Panc1 (cell line): ENCODE measurements at places on chromosomes 1 and 21. TPM values are rescaled to one million over a fixed set of nuclear protein-coding genes. Genes with fewer than 3 reads are reported as not detected.

GLIS1 gene
- 0.28 TPM for total RNA-seq

TSPEAR gene
- not detected for total RNA-seq

CLDN17 gene
- not detected for total RNA-seq

OR2T2 gene
- total RNA-seq, result not detected

OPTC gene
- not detected for total RNA-seq

TMIGD3 gene
- not detected for total RNA-seq

CCDC30 gene
- total RNA-seq, result 1.3 TPM

ARMH1 gene
- total RNA-seq, result 2.8 TPM

ACOT11 gene
- 1.9 TPM for total RNA-seq

MGST3 gene
- 103 TPM for total RNA-seq

AVPR1B gene
- total RNA-seq, result not detected

OR6K6 gene
- not detected for total RNA-seq

GSTM3 gene
- 93.1 TPM for total RNA-seq

SYCP1 gene
- not detected for total RNA-seq

ERVH48-1 gene
- 0.05 TPM for total RNA-seq

INSRR gene
- total RNA-seq, result not detected

TNFRSF8 gene
- 0.13 TPM for total RNA-seq

ZNF326 gene
- 19.7 TPM for total RNA-seq

PDZK1 gene
- 2.3 TPM for total RNA-seq

C1orf185 gene
- not detected for total RNA-seq

FCRL5 gene
- not detected for total RNA-seq

OR10J1 gene
- not detected for total RNA-seq

GPR157 gene
- total RNA-seq, result 19.8 TPM

KDM1A gene
- 120 TPM for total RNA-seq

TRAF3IP3 gene
- total RNA-seq, result 0.67 TPM

RGS13 gene
- not detected for total RNA-seq

AMY2A gene
- total RNA-seq, result 0.28 TPM

LORICRIN gene
- not detected for total RNA-seq

OR2M3 gene
- not detected for total RNA-seq

FMO3 gene
- not detected for total RNA-seq

SIK1 gene
- 32.3 TPM for total RNA-seq

AK5 gene
- total RNA-seq, result 3.0 TPM

PLPPR4 gene
- not detected for total RNA-seq

REN gene
- total RNA-seq, result not detected

C1orf210 gene
- total RNA-seq, result not detected

MECR gene
- total RNA-seq, result 25.7 TPM

MAN1C1 gene
- 1.5 TPM for total RNA-seq

LAPTM5 gene
- total RNA-seq, result 1.9 TPM

TMEM240 gene
- 4.1 TPM for total RNA-seq

PARK7 gene
- 448 TPM for total RNA-seq

PADI1 gene
- total RNA-seq, result 2.3 TPM

SPRR2E gene
- not detected for total RNA-seq

CHIA gene
- total RNA-seq, result not detected

C1orf115 gene
- 3.9 TPM for total RNA-seq

FOXD3 gene
- total RNA-seq, result 0.80 TPM

RAP1GAP gene
- total RNA-seq, result 4.6 TPM

RHD gene
- not detected for total RNA-seq

RWDD3 gene
- 6.1 TPM for total RNA-seq

OLFM3 gene
- not detected for total RNA-seq

FNDC5 gene
- total RNA-seq, result 2.6 TPM

THEM5 gene
- not detected for total RNA-seq

FALEC gene
- 1.0 TPM for total RNA-seq
